Type B pancreatic cell (in vitro differentiated cells): ENCODE measurements at places on chromosomes 7 and 10. TPM values are rescaled to one million over a fixed set of nuclear protein-coding genes. Genes with fewer than 3 reads are reported as not detected.

- DNase-seq = no peak
Measured at GRCh38 chr10:110817614-110818013, 54.1 kb upstream of the PDCD4 start.

- DNase-seq = no peak
Measured at GRCh38 chr10:69102440-69102839, 14.5 kb downstream of the SRGN start.

DNA sequence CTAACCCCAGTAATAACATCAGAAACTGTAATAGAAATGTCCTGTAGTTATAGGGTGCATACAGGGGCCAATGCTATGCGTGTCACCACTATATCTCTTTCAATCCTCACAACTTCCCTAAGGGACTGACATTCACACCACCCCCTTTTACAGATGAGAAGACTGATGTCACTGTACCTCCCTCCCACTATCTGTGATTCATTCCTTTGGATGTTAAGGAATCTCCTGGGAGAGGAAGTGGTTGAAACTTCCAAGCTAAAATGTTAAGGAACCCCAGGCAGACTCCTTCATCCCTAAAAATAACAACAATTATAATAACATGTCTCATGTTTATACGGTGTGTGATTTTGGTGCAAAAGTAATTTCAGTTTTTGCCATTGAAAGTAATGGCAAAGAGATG lies 5.4 kb downstream of the COL13A1 start:
- DNase-seq = no peak

DNA sequence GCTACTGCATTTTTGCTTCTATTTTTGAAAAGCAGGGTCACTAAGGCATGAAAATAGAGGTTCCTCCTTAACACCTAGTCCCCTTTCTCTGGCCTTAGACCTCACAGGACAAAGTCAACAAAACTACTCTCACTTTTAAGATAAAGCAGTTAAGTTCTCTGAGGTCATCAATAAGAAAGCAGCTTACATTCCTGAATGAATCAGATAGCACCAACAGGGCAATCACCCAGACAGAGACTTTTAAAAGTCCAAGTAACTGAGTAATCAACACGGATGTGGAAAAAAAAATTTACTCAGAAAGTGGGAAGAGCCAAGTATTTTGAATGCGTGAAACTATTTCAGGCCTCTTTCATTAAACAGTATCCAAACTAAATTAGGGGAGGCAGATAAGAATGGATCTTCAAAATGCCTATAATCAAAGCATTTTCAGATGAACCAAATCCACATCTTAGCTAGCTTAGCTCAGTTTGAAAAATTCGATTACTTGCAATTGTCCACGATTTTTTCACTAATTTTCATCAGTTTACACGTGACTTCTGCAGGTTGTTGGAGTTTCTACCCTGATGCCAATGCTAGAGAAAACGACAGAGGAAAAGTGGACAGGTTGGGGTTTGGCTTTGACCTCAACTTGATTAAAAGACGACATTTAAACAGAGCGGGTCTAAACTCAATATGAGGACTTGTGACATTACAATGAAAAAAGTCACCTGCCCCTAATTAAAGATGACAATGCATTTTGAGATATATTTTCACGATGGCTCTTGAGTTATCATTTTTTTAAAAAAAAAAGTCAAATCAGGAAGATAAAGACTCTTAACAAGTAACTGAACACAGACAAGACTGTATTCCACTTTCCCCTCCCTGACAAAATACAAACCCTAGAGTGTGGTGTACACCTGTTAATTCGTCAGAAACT lies 1.6 kb downstream of the BEND7 start:
- no peak for DNase-seq

GRCh38 chr10:5433182-5433581 lies 20.8 kb downstream of the NET1 start:
- no peak for DNase-seq

- DNase-seq = no peak
Measured at GRCh38 chr7:22093001-22093400, 147.3 kb upstream of the CDCA7L start.

GRCh38 chr10:103648251-103648635 lies 154.7 kb downstream of the NEURL1 start:
- DNase-seq = no peak

DNA sequence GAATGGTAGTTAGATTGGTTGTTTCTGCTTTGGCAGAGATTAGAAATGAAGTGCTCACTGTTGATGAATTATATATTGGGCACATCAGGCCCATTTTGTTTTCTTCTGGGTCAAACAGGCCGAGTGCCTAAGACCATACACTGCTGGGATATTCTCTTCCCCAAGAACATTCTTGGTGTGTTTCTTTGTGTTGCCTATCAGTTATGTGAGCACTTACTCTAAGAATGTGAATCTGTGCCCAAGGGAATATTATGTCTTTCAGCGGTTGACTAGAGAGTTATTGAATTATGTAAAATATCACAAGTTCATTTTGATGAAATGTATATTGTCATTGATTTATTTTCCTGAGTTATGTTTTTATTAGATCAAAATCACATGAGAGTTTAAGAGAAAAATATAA lies 255.5 kb upstream of the SMIM30 start:
- DNase-seq = no peak

DNA sequence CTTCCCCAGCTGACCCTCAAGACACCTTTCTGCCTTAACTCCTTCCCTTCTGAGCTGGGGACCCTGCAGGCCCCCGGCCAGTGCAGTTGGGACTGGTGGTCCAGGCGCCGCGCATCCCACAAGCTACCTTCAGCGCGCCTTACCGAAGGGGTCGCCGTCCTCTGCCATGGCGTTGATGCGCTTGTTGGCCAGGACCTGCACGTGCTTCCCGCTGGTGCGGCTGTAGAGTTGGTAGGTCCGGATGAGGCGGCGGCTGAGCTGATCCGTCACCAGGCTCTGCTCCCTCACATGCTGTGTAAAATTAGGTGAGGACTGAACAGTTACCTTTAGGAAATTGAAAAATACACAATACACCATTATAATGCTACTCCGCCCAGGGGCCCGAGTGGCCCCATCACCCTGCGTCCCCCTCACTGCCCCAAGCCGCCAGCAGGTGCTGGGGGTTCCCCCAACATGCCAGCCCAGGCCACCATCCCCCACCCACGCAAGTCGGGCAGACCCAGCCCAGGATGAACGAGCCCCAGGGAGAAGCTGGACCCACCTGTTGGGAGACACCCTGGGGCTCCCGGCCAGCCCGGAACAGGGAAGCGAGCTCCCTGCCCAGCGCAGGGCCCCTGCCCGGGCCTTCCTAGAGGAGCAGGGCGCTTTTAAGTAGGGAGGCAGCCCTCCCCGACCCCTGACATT lies 1.2 kb downstream of the FGF8 start:
- no peak for DNase-seq

GRCh38 chr7:29289156-29290021 lies 94.8 kb downstream of the CHN2 start:
- DNase-seq = no peak

DNA sequence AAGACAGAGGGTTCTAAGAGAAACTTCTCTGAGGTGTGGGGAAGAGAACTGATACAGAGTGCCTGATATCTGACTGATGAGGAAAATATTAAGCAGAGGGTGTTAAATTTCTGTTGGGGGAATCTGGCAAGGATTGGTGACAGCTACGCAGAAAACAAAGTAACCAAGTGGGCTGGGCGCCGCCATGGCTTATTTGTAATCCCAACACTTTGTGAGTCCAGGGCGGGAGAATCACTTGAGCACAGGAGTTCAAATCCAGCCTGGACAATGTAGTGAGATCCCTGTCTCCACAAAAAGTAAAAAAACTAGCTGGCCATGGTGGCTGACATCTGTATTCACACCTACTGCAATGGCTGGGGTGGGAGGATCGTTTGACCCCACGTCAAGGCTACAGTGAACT lies 2.1 kb upstream of the C7orf25 start:
- no peak for DNase-seq

GRCh38 chr10:1553951-1554350 lies 183.4 kb downstream of the ADARB2 start:
- no peak for DNase-seq

SCART1 gene
- 1.2 and 1.4 TPM in 2 replicates for total RNA-seq

DNA sequence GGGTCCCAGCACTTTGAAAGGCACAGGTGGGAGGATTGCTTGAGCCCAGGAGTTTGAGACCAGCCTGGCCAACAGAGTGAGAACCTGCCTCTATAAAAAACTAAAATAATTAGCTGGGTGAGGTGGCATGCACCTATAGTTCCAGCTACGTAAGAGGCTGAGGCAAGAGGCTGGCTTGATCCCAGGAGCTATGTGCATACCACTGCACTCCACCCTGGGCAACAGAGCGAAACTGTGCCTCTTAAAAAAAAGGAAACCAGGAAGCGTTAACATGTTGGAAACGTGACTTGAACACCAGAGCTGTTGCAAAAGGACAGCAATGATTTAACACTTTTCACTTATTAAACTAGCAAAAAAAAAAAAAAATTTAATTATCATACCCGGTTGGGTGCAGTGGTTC lies 12.6 kb downstream of the BAZ1B start:
- no peak for DNase-seq

IDI2 gene
- total RNA-seq = not detected in 2 replicates

DNA sequence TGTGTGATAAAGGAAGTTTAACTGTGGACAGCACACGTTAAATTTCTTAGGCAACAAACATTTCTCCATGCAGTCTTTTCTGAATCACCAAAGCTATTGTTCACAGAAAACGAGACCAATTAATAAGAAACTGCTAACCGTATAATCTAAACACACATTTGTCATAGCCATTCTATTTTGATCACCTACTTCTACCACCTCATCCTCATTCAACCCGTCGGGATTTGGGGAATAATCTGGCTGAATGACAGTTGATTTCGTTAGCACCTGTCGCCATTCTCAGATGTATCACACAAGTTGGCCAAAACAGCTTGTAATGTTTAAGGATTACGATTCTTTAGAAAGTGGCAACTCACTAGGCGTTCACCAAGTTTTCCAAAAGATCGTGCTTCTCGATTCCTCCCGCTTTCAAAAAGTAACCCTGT lies 1.2 kb downstream of the EZH2 start:
- no peak for DNase-seq

GRCh38 chr7:111765751-111766643 lies 203.7 kb upstream of the IMMP2L start:
- DNase-seq = no peak

GRCh38 chr7:125136755-125137532 lies 207.3 kb upstream of the POT1 start:
- no peak for DNase-seq

ATP5MK gene
- 300 and 424 TPM in 2 replicates for total RNA-seq

DNA sequence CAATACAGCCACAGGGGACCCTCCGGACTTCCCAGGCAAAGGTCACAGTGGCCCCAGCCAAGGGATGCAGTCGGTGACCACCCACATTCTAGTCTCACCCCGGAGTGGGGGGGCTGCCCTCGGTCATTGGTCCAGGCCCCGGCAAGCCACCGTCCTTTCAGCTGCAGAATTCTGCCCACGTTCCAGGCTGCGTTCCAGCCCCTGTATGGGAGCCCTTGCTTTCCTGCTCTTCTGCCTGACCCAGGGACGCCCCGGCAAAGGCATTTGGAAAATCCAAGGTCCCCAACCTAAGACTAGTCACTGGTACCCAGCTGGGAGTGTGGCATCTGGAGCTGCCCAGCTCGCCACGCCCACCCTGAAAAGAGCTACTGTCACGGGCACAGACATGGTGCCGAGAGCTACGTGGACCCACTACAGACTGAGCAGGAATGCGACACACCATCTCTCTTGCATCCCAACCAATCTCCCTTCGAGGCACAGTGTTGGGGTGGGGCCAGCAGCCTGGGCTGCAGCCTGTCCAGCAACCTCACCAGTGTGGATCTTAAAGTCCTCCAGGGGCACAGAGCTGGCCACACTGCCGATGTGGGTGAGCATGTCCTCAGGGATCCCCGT lies 18.6 kb downstream of the OGDHL start:
- no peak for DNase-seq

- no peak for DNase-seq
Measured at GRCh38 chr7:2063563-2064260, 169.0 kb downstream of the MAD1L1 start.

VAX1 gene
- 0.58 TPM in 1 of 2 replicates, not detected in the other for total RNA-seq

NUTM2A gene
- 1.5 and 3.2 TPM in 2 replicates for total RNA-seq
